ENCODE measurements at places on chromosomes 2 and 18.
A peak's percentile ranks its signal among the peaks of the same experiment; 100 is the strongest.

- DNase-seq: peak; percentile 58
Observed at GRCh38 chr2:37982147-37982582, 57.1 kb downstream of the RMDN2 start.

DNA sequence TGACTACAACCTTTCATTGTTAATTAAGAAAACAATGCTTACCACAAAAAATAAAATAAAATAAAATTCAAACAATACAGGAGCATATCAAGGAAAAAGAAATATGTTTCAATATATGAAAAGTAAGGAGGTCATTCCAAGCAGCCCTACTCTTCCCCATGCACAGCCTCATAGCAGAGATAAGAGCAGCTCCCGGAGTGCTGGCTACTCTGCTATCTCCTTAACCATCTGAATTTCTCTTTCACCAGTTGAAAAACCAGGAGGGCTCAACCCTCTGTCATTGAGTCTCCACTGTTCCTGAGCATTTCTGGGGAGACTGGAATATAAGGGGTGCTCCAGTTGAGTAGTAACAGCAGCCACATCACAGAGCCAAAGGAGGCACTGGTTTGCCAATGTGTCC, 201.4 kb downstream of the TCF4 start:
- DNase-seq: no peak

DNA sequence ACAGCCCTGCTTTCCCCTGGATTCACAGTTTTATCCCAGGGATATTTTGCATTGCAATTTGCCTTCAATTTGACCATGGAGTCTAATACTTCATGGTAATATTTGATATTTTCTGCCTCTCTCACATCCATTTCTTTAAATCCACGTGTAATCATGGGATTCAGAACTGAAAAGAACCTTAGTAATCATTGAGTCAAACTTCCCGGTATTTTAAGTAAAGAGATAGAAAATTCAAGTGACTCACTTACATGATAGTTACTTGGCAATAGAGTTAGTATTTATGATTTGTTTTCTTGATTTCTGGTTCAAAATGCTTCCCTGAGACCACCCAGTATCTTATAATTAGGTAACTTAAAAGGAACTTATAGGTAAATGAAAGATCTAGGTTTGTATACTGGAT, 33.7 kb upstream of the CDC42EP3 start:
- no peak for DNase-seq

GRCh38 chr2:165470361-165470760, 863 bp downstream of the CSRNP3 start:
- no peak for DNase-seq

DNA sequence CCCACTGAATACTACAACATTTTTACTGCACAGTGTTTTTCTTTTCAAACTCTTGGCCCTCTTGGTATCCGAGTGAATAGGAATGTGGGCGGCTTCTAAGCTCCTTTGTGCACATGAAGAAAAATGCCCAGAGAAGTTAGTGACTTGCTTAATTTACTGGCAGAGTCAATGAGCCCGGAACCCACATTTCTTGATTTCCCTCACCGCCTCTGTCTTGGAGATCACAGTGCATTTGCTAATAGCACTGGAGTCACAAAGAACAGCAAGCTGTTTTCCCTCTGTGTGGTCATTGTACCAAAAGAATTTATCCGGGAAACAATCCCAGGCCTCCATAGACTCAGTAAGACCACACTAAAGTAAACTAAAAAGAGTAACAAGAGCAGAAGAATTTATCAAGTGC, 18.9 kb downstream of the STON1 start:
- no peak for DNase-seq

Measured in LoVo (cell line).